Vein endothelial cell (primary cell): ENCODE measurements at places on chromosomes 3 and 15. TPM values are rescaled to one million over a fixed set of nuclear protein-coding genes. Genes with fewer than 3 reads are reported as not detected.

Gene ALPK3
- total RNA-seq: 69.8 and 95.4 TPM in 2 replicates

Gene RETNLB
- not detected in 2 replicates for total RNA-seq

Gene LIPH
- not detected in 2 replicates for total RNA-seq

Gene LMAN1L
- not detected in 2 replicates for total RNA-seq

Gene LYZL4
- not detected in 2 replicates for total RNA-seq

Gene SUCNR1
- total RNA-seq: 0.10 TPM in 1 of 2 replicates, not detected in the other

Gene GOLGA8H
- 0.76 and 0.98 TPM in 2 replicates for total RNA-seq

Gene RTP2
- total RNA-seq: not detected in 2 replicates

Gene BOC
- under 0.01 TPM in 1 of 2 replicates, not detected in the other for total RNA-seq

Gene SRPRB
- total RNA-seq: 56.2 and 68.4 TPM in 2 replicates

Gene CCR8
- total RNA-seq: not detected in 2 replicates

Gene NANOGP8
- 0.38 TPM in 1 of 2 replicates, not detected in the other for total RNA-seq

Gene CCDC39
- 0.10 TPM in 1 of 2 replicates, not detected in the other for total RNA-seq

Gene SLC22A13
- total RNA-seq: under 0.01 and 0.29 TPM in 2 replicates

Gene LNP1
- total RNA-seq: 0.98 and 1.6 TPM in 2 replicates

Gene PSMD2
- total RNA-seq: 463 and 575 TPM in 2 replicates

Gene XCR1
- not detected in 2 replicates for total RNA-seq

Gene GOLGA8T
- total RNA-seq: not detected in 2 replicates

Gene SPESP1
- total RNA-seq: 2.3 and 5.9 TPM in 2 replicates

Gene NIT2
- total RNA-seq: 14.1 and 14.4 TPM in 2 replicates

Gene HGD
- total RNA-seq: 0.19 TPM in 1 of 2 replicates, not detected in the other

Gene TRAIP
- total RNA-seq: 3.6 and 5.5 TPM in 2 replicates

Gene OGG1
- 22.9 and 27.8 TPM in 2 replicates for total RNA-seq

Gene TRAK1
- total RNA-seq: 70.4 and 85.3 TPM in 2 replicates

Gene RAB6B
- 0.98 and 1.2 TPM in 2 replicates for total RNA-seq

Gene SCAANT1
- not detected in 2 replicates for total RNA-seq
